ENCODE measurements at places on chromosomes 3 and 15.

DNA sequence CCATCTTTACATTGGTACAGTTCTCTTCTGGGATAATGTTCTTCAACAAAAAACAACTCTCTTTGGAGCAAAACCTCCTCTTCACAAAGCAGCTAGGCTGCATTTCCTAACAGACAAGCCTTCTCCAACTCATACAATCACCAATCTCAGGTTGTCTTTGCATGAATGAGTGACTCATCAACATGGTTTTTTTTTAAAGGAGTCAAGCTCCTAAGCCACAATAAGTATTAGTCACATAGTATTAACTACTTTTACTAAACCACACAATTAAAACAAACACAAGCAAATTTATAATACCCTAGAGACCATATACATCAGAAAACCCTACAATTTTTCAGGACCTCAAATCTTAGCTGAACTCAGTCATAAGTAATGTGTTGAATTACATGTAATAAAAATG lies 137.4 kb downstream of the TBC1D5 start:
- no peak for DNase-seq

DNA sequence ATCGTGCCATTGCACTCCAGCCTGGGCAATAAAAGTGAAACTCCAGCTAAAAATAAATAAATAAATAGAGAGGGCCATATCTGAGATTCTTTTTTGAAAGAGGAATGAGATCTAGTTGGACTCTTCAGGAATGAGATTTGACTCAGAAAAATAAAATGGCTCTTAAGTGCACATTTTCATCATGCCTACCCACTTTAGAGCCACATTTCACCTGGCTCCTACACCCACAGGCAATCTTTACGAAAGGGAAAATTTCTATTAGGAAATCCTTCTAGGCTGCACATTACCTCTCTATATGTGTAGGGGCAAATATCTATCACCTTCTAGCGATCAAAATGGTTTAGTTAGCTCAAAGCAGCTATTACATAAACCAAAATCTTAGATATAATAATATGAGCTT lies 16.9 kb upstream of the NLGN1 start:
- DNase-seq, result no peak

GRCh38 chr15:96234109-96234892 lies 96.2 kb upstream of the NR2F2 start:
- DNase-seq, result no peak

- DNase-seq, result no peak
Measured at GRCh38 chr15:50318697-50319096, 36.3 kb downstream of the GABPB1 start.

DNA sequence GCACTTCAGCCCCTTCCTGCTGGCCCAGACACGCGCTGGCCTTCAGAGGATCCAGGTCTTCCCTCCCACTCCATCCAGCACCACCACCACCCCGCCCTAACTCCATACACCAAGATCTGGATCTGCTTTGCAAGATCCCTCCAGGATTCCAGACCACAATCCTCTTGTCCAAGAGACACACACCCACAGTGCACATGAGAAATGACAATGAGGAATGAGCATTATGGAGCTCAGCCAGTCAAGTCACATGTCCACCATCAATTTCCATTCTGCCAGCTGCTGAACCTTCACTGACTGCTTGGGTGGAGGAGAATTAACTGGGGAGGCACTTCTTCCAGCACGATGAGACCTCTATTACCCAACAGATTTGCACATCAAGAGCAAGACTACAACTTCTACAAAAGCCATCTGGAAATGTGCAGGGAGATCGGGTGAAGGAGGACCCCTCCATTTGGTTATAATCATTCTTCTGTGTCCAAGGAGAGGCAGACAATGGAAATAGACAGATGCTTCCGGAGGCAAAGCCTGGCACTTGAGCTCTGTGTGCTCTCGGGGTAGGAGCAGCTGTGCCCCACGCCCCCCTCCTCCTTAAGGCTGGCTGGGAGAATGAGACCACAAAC lies 12.3 kb upstream of the SPATA12 start:
- no peak for DNase-seq

DNA sequence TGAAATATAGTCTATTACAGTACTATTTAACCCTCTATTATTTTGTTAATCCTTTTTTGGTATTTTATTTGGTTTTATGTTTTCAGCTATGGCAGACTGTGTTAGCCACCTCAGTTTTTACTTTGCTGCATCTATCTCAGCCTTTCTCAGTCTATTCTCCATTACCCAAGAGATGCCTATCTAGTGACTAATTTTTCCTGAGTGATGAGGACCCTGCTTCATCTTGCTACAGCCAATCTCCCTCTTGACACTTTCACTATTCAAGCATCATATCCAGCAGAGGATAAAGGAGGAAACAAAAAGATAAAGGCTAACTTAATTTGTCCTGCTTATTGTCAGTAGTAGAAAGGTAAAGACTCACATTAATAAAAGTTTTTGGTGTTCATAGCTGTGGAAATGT lies 141.8 kb upstream of the NECTIN3 start:
- DNase-seq, result no peak

DNA sequence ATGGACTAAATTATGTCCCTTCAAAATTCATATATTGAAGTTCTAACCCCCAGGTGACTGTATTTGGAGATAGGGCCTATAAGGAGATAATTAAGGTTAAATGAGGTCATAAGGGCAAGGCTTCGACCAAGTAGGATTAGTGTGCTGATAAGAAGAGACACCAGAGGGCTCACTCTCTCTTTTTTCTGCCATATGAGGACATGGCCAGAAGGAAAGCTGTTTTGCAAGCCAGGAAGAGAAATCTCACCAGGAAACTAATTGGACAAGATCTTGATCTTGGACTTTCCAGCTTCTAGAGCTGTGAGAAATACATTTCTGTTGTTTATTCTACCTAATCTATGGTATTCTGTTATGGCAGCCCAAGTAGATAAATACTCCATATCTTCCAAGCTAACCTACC lies 503.6 kb upstream of the NAALADL2 start:
- DNase-seq, result no peak

DNA sequence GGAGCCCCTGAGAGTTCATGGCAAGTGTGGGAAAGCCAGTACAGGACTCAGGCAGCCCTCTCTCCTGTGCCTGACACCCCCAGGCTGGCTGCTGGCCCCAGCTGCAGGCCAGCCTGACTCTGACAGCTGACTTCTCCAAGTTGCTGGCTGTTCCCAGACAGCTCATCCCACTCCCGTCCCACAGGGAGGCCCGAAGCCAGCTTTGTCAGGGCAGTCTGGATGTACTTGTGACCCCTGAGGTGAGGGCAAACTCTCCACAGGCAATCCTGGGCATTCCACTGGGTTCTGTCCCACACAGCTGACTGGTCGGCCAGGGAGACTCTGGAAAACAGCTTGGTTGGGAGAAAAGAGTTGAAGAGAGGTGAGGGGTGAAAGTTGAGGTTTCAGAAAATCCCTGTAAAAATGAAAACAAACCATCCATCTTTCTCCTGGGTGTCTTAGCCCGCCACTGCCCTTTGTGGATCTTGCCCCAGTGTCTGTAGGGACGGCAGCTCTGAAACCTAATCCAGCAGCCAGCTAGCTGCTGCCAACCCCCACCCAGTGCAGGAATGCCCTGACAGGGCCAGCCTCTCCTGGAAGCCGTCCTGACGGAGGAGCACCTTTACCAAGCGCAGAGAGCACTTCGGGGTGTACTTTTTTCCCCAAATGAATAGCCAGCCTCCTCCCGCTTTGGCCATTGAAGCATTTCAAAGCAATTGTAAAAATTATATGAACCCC lies 87.9 kb downstream of the DNAJB8 start:
- DNase-seq, result no peak

GRCh38 chr15:94312946-94313345 lies 81.6 kb downstream of the MCTP2 start:
- no peak for DNase-seq

GRCh38 chr15:41423979-41424659 lies 7.2 kb downstream of the RTF1 start:
- DNase-seq, result no peak

- no peak for DNase-seq
Measured at GRCh38 chr3:128364808-128365360, 101.8 kb downstream of the DNAJB8 start.

DNA sequence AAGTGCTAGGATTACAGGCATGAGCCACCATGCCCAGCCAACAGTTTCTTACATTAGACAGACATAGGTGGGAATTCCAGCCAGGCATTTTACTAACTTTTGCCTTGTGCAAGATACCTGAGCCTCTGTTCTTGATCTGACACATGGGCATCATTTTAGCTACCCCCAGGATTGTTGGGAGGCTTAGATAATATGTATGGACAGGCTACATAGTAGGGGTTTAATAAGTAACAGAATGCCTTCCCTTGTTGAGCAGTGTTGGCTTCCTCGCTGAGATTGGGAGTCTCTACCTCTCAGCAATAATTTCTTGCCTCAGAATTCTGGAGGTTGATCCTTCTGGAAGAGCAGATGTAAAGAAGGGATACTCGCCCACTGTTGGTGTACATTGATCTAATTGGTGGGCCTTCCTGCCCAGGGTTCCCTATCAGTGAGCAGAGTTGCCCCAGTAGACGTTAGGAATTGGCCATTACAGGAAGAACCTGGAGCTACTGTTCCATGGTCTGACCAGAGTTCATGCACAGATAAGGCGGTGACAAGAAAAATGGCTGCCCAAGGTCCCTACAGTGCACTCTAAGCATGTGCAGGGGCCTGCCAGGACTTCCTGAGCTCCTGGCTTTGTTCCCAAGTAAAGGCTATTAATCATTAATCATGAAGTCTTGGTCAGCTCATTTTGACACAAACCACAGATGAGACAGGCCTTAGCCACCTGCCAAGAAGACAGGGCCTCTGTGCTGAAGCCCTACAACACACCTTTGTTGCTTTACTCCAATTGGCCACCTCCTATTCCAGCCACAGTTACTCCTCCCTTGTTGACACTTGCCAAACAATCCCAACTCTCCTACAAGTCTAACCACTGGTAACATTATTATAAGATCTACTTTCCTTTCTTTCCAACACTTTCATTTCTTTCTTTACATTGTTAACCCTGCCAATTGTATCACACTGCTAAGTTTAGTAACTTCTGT lies 5.0 kb upstream of the IL17RE start:
- DNase-seq, result no peak

DNA sequence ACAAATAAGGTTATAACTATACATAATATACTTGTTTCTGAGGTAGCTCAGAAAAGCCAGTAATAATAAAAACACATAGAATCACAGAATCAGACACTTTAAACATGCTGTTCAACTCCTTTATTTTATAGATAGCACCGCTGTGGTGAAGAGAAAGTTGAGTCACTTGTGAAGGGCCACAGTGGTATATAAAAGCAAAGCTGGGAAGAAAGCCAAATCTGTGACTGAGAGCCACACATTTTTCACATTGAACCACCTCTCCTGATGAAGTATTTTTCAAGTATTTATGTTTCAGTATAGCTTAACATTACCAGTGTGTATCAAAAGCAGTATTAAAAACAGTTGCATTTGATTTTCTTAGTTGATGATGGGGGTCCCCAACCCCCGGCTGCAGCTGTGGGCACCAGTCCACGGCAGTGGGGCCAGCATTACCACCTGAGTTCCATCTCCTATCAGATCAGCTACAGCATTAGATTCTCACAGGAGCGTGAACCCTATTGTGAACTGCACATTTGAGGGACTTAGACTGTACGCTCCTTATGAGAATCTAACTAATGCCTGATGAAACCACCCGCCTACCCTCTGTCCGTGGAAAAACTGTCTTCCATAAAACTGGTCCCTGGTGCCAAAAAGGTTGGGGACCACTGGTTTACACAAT lies 46.2 kb downstream of the TBL1XR1 start:
- DNase-seq, result no peak

DNA sequence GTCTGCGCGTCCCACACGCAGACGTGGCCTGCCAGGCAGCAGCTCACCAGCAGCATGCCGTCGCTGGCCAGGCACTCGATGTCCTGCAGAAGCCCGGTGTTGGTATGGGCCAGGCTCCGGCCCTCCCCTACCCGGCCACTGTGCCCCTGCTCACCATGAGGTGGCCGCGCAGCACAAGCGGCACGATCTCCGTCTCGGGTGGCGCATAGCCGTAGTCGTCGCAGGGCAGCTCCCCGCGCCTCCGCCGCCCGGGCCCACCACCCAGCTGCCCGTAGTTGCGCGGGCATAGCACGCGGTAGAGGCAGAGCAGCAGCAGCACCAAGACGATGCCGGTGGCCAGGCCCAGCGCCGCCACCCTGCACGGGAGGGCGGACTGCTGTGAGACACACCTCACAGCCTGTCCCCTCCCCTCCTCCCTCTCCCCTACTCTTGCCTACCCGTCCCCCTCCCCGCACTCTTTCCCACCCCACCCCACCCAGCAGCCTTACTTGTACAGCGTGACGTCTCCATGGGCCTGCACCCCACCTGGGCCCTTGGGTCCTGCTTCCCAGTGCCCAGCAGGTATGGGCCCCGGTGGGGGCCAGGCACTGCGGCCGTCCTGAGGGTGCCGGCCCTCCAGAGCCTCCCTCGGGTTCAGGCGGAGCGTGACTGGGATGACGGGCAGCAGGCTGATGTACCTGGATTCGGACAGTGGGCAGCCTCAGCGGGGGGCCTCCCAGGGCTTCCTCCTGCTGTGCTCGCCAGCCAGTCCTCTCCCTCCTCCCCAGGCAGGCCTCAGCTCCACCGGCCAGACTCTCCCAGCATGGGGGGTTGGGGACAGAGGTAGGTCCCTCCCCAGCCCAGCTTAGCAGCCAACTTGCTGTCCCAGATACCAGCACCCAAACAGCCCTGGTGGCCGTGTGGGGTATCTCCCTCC lies 37.6 kb downstream of the PTPN23 start:
- DNase-seq, result no peak

DNA sequence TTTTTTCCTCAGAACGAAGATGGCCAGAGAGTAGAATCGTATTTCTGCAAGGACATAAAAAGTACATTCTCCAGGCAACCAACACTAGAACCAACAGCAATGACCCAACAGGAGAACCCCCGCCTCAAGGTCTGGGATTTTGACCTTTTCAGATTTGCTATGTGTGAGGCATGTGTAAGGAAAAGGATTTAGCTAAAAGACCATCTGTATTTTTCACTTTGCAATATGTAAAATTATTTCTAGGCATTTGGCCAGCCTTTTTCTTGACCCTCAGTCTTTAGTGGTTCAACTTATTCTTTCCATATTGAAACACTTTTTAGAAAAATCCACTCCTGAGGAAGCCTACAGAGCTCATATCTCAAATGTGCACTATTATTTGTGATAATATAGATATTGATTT lies 219.2 kb upstream of the GOLGA6L4 start:
- DNase-seq, result no peak

Data from activated naive CD8-positive, alpha-beta T cell treated with anti-CD3 and anti-CD28 coated beads, Interleukin-2, amount 50 U/mL, for 16 hours (primary cell).